ENCODE measurements at places on chromosomes 12 and 14.

- DNase-seq, result peak; percentile 50
Observed at GRCh38 chr12:48972213-48972951, 847 bp upstream of the WNT10B start.

DNA sequence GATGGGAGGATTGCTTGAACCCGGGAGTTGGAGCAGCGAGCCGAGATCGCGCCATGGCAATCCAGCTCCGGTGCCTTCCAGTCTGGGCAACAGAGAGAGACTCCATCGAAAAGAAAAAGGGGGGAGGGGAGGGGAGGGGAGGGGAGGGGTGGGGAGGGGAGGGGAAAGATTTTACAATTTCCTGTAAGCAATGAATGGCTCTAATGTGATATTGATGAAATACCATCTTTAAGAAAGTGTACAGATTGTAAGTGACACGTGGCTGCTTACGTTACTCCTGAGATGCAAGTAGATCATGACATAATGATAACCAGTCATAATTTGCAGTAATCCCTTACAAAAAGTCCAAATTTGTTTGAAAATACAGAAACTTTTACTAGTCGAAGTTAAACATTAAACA, 1.4 kb downstream of the SLC25A21 start:
- DNase-seq, result no peak

- DNase-seq, result no peak
Observed at GRCh38 chr14:34460841-34461240, 1.2 kb downstream of the SPTSSA start.

- peak; percentile 58 for DNase-seq
Observed at GRCh38 chr12:28191051-28192048, 1.1 kb downstream of the CCDC91 start.

- no peak for DNase-seq
Observed at GRCh38 chr12:83985084-83985483, 927.5 kb downstream of the SLC6A15 start.

GRCh38 chr12:388541-389141, 479 bp downstream of the KDM5A start:
- DNase-seq, result peak; percentile 3

DNA sequence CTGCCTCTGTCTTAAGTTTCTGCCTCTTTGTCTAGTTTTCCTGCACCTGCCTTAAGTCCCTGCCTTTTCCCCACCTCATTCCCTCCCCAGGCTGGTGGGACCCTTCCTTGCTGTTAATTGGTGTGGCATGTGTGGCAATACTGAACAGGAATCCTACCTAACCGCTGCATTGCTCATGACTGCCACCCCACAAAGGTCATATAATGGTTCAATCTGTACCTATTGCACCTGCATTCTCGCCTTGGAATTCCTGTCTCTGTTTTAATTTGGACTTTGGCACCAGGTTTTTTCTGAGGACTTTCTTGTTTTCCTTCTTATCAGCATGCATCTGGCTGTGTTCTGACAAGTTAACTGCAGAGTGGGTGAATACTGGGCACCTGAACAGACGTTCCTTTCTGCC, 966.2 kb upstream of the TMEM132C start:
- DNase-seq, result no peak

DNA sequence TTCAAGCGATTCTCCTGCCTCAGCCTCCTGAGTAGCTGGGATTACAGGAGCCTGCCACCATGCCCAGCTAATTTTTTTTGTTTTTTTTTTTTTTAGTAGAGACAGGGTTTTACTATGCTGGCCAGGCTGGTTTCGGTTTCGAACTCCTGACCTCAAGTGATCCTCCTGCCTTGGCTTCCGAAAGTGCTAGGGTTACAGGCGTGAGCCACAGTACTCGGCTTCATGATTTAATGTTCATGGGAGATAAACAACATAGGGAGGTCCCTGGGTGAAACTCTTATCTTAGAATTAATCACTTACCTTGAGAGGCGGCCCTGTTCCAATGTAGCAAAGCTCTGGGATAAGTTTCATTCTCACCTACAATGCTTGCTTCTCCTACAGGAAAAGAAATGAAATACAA, 48.3 kb downstream of the SEL1L start:
- DNase-seq, result no peak

GRCh38 chr12:56011509-56012090, 9.2 kb upstream of the IKZF4 start:
- DNase-seq, result no peak

- no peak for DNase-seq
Observed at GRCh38 chr12:21577516-21577915, 27.1 kb downstream of the GYS2 start.

DNA sequence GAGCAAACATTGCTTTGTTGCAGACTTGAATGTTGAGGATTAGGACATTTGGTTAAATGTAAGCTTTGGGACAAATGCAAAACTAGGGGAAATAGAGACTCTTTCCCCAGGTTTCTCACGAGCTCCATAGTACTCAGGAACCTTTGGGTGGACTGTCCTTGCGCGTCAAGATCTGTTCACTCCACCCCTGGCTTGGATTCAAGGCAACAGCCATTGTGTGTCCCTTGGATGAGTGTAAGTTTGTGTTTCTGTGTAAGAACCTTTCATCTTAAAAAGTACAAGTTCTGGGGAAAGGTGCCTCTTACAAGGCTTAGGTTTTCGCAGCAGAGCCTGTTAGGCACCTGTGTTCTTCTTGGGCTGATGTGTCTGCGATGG, 3.7 kb downstream of the SUSD6 start:
- DNase-seq, result no peak

GRCh38 chr12:105417732-105418131, 87.2 kb downstream of the C12orf75 start:
- DNase-seq, result no peak

- no peak for DNase-seq
Observed at GRCh38 chr12:90858252-90858651, 96.7 kb downstream of the CCER1 start.

All from AG08395 (cell line).